Vagina (tissue), 2 donors: ENCODE measurements at places on chromosomes 16 and 17.

GRCh38 chr17:82664701-82665182, 16.5 kb upstream of the WDR45B start:
- peaks cover 5% of the 10 kb centered on the region for H3K4me1 ChIP-seq
- DNase-seq, result no peak
- no peak overlapping the region for H3K4me3 ChIP-seq
- no peaks in the 10 kb centered on the region for H3K27me3 ChIP-seq
- no peak overlapping the region for H3K27ac ChIP-seq
- H3K36me3 ChIP-seq, result peaks cover 8% of the 10 kb centered on the region

DNA sequence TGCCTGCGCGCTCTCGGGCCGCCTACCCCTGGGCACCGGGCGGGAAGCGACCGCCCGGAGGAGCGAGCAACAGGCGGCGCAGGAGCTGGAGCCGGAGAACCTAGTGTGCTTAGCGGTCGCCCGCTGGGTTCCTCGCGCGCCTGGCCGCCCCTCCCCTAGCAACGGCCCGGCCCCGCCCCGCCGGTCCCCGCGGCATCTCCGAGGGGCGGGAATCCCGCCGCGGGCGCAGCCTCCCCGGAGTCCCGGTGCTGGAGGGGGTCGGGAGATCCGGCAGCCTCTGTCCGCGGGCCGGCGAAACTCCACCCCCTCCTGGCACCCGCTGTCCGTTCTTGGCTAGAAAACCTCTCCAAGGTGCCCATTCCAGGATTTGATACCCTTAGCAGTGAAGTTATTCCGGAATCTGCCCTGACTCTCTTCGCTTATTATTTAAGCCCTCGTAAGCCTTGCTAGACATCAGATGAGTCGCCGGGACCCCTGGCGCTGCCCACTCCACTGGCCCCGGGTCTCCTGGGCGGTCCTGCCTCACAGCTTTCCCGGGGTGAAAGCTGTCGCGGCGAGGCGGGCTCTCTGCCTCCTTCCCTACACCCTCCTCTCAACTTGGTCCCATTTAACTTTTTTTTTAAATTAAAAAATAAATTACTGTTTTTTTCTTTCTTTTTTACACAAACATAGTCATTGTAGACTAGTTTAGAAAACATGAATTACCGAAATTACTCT, at the start of gene RPRML:
RPRML (minus strand) TSS at position 107 of the 717 bp plus-strand sequence. CDS start 246 bp downstream, outside the sequence.
- H3K4me3 ChIP-seq, result peak within 1 kb of the TSS; percentile 59
- H3K36me3 ChIP-seq, result no peaks in the 10 kb centered on the region

DNA sequence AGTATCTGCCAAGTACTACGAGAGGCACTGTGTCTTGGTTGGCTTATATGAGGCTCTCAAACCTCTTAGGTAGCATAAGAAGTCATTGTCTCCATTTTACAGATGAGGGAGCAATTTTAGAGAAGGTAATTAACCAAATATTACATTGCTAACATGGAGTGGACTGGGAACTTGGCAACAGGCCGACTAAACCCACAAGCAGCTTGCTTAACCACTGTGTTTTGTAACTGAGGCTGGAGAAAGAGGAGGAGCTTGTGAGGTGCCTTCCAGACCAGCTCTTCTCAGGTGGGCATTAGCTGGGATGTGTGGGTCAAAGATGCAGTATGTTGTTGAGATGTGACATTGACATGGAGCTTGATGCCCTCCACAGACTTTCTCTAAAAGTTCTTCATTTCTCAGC, 835.6 kb upstream of the RBFOX1 start:
- H3K4me3 ChIP-seq, result no peak overlapping the region
- no peaks in the 10 kb centered on the region for H3K4me1 ChIP-seq
- H3K27ac ChIP-seq, result no peak overlapping the region
- H3K27me3 ChIP-seq, result no peaks in the 10 kb centered on the region
- no peak for DNase-seq

GRCh38 chr17:61402073-61402541, 2.5 kb downstream of the TBX2 start:
- H3K27ac ChIP-seq, result peak overlapping the region; percentile 83
- peaks cover 51% of the 10 kb centered on the region for H3K4me1 ChIP-seq
- peak overlapping the region; percentile 87 for H3K4me3 ChIP-seq
- DNase-seq, result no peak

GRCh38 chr17:45656527-45657181, 127.5 kb upstream of the CRHR1 start:
- H3K27me3 ChIP-seq, result no peaks in the 10 kb centered on the region
- no peak overlapping the region for H3K27ac ChIP-seq
- no peaks in the 10 kb centered on the region for H3K36me3 ChIP-seq
- H3K4me3 ChIP-seq, result no peak overlapping the region

DNA sequence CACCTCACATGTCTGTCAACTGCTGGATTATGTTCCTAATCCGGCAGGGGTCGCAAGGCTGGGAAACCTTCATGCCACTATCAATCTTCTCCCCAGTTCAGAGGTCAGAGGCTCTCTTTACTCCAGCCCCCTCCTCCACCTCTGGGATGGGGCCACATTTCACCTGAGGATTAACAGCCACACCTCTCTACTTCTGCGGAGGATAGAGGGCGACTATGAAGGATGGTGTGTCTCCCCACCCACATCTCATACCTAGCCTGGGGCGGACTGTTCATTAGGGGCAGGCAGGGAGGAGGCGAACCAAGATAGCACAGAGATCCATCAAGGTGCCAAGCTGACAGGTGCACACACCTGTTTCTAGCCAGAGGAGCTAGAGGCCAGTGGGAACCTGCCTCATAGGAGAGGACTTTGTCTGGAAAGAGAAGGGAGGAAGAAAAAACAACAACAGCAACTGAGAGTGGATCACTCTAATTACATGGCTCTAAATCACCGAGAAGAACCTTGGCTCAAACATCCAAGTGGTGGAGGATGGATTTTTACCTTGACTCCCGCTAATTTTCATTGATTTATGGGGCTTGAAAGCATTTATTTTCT, 41.9 kb upstream of the SKAP1 start:
- no peaks in the 10 kb centered on the region for H3K27me3 ChIP-seq
- no peak overlapping the region for H3K4me3 ChIP-seq
- H3K4me1 ChIP-seq, result no peaks in the 10 kb centered on the region
- DNase-seq, result no peak
- H3K36me3 ChIP-seq, result no peaks in the 10 kb centered on the region

- no peaks in the 10 kb centered on the region for H3K36me3 ChIP-seq
- no peak for DNase-seq
- peaks cover 38% of the 10 kb centered on the region for H3K4me1 ChIP-seq
- no peak overlapping the region for H3K27ac ChIP-seq
- H3K27me3 ChIP-seq, result no peaks in the 10 kb centered on the region
- no peak overlapping the region for H3K4me3 ChIP-seq
Observed at GRCh38 chr17:64099543-64099942, 30.4 kb downstream of the ERN1 start.

- H3K27ac ChIP-seq, result no peak overlapping the region
- H3K27me3 ChIP-seq, result no peaks in the 10 kb centered on the region
- DNase-seq, result no peak
- H3K4me3 ChIP-seq, result no peak overlapping the region
Observed at GRCh38 chr17:2975469-2975958, 87.9 kb downstream of the OR1D5 start.

DNA sequence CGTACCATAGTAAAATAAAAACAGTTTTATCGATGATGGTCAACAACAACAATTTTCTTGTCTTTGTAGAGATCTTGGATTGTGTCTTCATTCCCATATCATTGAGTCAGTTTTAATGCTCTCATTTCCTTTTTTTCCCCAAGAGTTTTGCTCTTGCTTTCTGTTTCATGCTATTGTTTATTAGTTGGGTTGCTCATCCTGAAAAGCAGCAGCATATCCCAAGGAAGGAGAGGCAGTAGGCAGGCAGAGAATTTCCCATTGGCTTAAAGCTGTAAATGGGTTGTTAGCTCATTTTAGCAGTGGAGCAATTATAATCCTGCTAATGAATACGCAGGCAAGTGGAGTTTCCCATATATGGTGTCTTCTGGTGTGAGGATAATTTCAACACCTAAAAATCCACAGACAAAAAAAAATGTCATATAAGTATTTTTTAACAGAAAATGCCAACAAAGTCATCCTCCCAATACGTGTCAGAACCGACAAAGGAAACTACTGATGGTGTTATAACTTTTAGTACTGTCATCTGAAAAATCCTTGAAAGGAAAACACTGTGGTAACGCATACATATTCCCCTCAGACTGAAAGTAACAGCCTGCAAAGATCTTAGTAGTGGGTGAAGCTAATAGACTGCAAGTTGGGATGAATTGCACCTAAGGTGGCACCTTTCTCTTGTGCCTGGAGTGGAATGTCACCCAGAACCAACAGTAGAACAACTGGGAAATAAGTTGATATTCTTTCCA, 218.3 kb downstream of the FTO start:
- no peak overlapping the region for H3K27ac ChIP-seq
- H3K36me3 ChIP-seq, result no peaks in the 10 kb centered on the region
- H3K4me1 ChIP-seq, result no peaks in the 10 kb centered on the region

- no peak overlapping the region for H3K4me3 ChIP-seq
- DNase-seq, result no peak
- no peaks in the 10 kb centered on the region for H3K4me1 ChIP-seq
- no peaks in the 10 kb centered on the region for H3K36me3 ChIP-seq
Observed at GRCh38 chr16:59249011-59249410, 514.9 kb upstream of the GOT2 start.

- H3K27ac ChIP-seq, result no peak overlapping the region
- H3K4me1 ChIP-seq, result no peaks in the 10 kb centered on the region
- H3K27me3 ChIP-seq, result no peaks in the 10 kb centered on the region
- no peak overlapping the region for H3K4me3 ChIP-seq
- no peak for DNase-seq
- no peaks in the 10 kb centered on the region for H3K36me3 ChIP-seq
Observed at GRCh38 chr17:20141198-20141972, 132.2 kb downstream of the SPECC1 start.

GRCh38 chr17:47813512-47814031, 8.0 kb downstream of the OSBPL7 start:
- no peak overlapping the region for H3K27ac ChIP-seq
- no peak overlapping the region for H3K4me3 ChIP-seq
- DNase-seq, result no peak
- H3K27me3 ChIP-seq, result no peaks in the 10 kb centered on the region
- peaks cover 15% of the 10 kb centered on the region for H3K4me1 ChIP-seq

DNA sequence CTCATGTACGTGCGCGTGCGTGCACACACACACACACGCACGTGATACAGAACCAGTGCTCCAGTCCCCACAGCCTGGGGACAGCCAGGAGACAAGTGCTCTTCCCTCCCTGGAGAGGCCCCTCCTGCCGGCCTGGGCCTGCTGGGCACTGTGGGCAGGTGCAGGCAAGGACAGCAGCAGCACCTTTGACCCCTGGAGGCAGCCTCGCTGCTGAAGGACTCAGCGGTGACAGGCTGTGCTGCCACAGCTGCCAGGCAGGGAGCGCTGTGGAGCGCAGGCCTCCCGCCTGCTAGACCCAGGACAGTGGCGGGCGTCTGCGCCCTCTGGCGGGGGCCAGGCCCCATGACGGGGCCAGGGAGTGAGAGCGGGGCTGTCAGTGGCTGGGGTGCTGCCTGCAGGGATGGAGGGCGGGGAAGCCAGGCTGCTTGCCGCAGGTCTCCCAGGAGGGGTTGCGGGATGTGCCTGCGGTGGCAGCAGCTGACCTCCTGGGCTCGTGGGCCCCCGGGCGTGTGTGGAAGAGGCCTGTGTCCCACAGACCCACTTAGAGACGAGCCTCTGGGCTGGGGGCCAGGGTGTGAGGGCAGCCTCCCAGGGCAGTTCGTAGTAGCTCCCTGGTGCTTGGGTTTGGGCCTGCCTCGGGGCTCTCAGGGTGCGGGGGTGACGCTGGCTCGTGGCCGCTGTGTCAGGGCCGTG, 63.5 kb upstream of the PVALEF start:
- H3K4me3 ChIP-seq, result no peak overlapping the region
- H3K4me1 ChIP-seq, result peaks cover 18% of the 10 kb centered on the region
- no peak for DNase-seq
- H3K27ac ChIP-seq, result no peak overlapping the region

- DNase-seq, result no peak
- H3K27ac ChIP-seq, result no peak overlapping the region
- H3K36me3 ChIP-seq, result peaks cover 3% of the 10 kb centered on the region
- H3K27me3 ChIP-seq, result no peaks in the 10 kb centered on the region
- no peak overlapping the region for H3K4me3 ChIP-seq
Observed at GRCh38 chr17:6596511-6596910, 40.2 kb upstream of the PITPNM3 start.

GRCh38 chr17:42780851-42781638, 635 bp downstream of the WNK4 start:
- DNase-seq, result no peak
- H3K4me3 ChIP-seq, result peak overlapping the region; percentile 45
- peaks cover 19% of the 10 kb centered on the region for H3K4me1 ChIP-seq
- no peak overlapping the region for H3K27ac ChIP-seq
- H3K27me3 ChIP-seq, result peaks cover 4% of the 10 kb centered on the region

DNA sequence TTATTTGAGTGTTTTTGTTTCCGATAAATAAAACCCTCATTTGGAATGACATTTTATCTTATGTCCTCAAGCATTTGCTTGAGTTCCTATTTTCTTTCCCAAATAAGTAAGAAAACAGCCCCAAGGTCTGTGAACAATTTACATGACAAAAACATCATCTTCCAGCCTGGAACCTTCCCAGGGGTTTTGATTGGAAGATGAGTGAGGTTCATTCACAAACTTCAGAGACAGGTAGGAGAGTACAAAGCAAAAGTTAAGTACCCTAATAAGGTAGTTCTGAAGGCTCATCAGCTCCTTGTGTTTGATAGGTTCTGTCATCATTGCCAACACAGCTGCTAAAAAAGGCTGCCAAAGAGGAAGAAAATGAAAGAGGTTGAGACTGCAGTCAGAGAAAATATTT, 772.8 kb downstream of the CDH8 start:
- H3K36me3 ChIP-seq, result no peaks in the 10 kb centered on the region
- no peak overlapping the region for H3K4me3 ChIP-seq
- H3K4me1 ChIP-seq, result no peaks in the 10 kb centered on the region

DNA sequence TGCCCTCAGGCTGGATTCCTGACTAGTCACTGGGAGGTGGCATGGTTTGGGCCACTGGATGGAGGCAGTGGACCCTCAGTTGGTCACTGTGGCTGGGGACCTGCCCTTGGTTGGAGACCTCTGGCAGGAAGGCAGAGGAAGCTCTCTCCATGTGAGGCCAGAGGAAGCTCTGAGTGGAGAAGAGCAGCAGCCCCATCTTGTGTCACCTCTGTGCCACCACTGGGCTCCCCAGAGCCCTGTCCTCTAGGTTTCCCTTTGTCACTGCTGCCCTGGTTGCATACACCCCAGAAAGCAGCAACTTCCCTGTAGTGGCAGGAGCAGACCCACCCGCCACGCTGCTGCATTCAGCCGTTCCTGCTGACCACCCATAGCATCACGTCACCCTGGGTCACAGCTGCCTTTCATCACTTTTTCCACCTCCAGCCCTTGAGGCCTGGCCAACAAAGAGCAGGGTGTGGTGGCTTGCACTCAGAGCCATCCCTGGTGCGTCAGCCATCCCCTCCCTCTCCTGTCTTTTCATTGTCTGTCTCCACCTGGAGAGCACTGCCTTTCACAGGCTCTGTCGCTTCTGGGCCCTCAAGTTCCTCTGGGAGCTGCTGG, 11.9 kb downstream of the CTRL start:
- no peaks in the 10 kb centered on the region for H3K36me3 ChIP-seq
- H3K4me3 ChIP-seq, result no peak overlapping the region
- no peaks in the 10 kb centered on the region for H3K27me3 ChIP-seq
- DNase-seq, result no peak

- H3K4me3 ChIP-seq, result no peak overlapping the region
- H3K27ac ChIP-seq, result no peak overlapping the region
- no peaks in the 10 kb centered on the region for H3K36me3 ChIP-seq
- H3K27me3 ChIP-seq, result no peaks in the 10 kb centered on the region
- DNase-seq, result no peak
Observed at GRCh38 chr16:83968891-83969649, 1.0 kb downstream of the NECAB2 start.

GRCh38 chr17:83109793-83110645, 30.6 kb downstream of the METRNL start:
- H3K27ac ChIP-seq, result peak overlapping the region; percentile 82
- no peak for DNase-seq
- H3K36me3 ChIP-seq, result no peaks in the 10 kb centered on the region
- H3K4me3 ChIP-seq, result peak overlapping the region; percentile 31
- H3K4me1 ChIP-seq, result peaks cover 38% of the 10 kb centered on the region
